ENCODE measurements at places on chromosomes 13 and 19.

DNA sequence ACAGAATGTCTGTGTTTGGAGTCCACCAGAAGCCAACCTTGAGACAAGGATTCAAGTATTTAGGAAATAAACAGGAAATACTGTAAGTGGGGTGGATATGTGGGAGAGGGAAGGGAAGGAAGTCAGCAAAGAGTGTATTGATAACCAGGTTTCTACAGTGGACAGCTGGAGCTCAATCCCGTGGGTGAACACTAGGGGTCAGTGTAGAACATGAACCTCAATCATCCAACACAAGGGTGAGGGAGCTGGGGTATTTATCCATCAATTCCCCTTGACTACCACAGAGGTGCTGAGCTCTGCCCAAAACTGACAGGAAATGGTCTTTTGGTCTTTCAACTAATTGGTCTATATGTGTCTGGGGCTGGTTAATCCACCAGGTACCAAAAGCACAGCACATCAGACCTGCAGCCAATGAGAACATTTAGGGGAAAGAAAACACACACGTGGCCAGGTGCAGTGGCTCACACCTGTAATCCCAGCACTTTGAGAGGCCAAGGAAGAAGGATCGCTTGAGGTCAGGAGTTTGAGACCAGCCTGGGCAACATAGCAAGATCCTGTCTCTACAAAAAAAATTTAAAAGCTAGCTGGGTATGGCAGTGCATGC, 5.6 kb upstream of the SYDE1 start:
- DNase-seq: peak; percentile 46

DNA sequence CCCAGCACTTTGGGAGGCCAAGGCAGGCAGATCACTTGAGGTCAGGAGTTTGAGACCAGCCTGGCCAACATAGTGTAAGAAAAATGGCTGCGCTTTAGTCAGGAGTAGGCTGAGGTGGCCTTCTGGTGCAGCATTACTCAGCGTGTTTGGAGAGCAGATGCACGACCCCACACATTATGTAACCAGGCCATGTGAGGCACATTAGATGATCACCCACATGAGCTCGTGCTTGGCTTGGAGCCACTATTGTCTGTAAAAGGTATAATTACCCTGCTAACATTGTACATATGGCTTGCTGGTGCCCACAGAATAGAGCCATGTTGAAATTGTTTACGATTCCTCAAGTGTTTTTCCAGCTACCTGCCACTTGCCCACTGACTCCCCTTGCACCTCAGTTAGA, 24.0 kb upstream of the SCEL start:
- no peak for DNase-seq

GRCh38 chr13:98155475-98156109, 12.7 kb downstream of the FARP1 start:
- no peak for DNase-seq

DNA sequence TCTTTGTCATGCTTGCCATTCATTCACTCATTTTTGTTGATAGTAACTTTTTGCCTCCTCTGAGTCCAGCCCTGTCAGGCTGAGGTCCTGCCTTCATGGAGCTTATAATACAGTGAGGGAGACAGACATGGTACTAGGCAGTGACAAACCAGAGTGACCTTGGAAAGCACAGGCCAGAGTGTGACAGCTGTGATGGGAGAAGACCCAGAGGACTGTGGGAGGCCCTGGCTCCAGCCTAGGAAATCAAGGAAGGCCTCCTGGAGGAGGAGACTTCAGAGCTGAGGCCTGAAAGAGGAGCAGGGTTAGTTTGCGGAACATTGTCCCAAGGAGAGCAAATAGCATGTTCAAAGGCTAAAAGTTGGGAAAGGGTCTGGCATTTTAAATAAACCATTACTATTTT, 20.5 kb downstream of the PAK4 start:
- no peak for DNase-seq

DNA sequence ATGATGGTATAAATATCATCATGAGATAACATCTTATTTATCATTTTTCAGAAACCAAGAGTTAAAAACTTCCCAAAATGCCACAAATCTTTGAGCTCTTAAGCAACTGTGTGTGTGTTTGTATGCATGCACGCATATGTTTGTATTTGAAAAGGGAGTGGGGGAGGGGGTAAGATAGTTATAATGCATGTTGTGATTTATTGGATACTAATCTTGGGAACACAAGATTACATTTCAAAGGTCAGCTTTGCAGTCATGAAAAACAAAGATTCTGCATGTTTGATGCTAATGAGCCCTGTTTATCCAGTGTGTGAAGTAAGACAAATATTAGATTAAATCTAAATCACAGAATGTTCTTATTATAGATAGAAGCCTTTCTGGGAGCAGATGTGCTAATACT, 355.9 kb downstream of the DCT start:
- DNase-seq: no peak

DNA sequence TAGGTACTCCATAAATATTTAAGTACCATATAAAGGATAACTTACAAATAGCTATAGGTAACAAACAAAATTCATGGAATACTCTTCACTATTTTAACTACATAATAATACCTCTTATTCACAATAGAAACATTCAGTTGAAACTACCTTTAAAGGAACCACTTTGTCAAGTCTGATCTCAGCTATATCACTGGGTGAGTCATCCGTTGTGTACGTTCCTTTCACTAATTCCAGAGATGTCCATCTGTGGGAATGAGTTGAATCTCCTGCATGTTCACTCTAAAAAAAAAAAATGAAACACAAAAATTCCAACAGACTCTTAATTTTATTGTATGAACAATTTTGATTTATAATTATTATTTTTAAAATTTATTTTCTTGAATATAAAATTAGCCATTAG, 149.4 kb upstream of the FBXL3 start:
- DNase-seq: no peak

- no peak for DNase-seq
Measured at GRCh38 chr13:83121896-83122295, 760.4 kb downstream of the SLITRK1 start.

- peak; percentile 29 for DNase-seq
Measured at GRCh38 chr19:13215572-13216380, 65.6 kb downstream of the IER2 start.

DNA sequence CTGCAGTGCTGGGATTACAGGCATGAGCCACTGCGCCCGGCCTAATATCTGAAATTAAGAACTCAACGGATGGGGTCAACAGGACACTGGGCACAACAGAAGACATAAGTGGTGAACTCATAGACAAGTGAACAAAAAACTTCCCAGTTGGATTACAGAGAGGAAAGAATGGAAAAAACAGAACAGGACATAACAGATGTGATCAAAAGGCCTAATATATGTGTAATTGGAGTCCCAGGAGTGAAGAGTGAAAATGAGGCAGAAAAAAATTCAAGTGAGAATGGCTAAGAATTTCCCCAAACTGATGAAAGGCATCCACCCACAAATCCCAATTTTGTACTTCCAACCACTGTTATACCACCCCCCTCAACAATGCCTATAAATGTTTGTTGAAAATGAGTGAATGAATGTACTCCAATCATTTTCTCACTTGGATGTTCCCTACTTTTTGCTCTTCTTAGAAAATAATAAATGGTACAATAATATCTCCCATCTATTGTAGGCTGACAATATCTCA, 18.3 kb upstream of the ANGPTL8 start:
- no peak for DNase-seq

GRCh38 chr13:23506071-23506806, 64.0 kb upstream of the TNFRSF19 start:
- no peak for DNase-seq

- DNase-seq: no peak
Measured at GRCh38 chr13:75404726-75405125, 77.2 kb downstream of the TBC1D4 start.

DNA sequence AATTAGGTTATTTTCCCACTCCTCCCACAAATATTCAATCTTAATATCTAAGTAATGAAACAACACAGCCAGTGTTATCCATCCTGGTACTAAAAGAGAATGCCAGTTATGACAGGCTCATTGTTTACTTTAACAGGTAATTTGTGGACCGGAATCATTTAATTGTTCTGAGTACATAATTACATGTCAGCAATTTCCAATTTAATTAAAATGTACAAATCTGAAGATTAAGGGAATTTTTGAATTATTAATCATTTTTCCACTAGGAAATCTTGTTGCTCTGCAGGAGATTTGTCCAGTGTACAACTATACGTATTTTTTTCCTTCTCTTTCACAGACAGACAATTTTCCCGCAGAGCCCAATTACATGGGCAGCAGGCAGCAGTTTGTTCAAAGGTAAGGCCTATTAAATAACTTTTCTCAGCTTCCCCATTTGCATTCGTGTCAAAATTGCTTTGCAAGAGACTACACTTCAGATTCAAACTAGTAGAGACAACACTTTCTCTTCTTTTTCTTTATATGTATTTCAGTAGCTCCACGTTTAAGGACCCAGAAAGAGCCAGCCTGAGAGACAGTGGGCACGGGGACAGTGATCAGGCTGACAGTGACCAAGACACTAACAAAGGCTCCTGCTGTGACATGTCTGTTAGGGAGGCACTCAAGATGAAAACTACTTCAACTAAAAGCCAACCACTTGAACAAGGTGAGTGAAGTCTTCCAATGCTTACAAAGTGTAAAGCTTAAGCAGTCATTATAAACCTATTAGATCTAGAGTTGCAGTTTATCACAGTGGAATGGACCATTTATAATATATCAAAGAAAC, 34.8 kb downstream of the PCDH17 start:
- no peak for DNase-seq

DNA sequence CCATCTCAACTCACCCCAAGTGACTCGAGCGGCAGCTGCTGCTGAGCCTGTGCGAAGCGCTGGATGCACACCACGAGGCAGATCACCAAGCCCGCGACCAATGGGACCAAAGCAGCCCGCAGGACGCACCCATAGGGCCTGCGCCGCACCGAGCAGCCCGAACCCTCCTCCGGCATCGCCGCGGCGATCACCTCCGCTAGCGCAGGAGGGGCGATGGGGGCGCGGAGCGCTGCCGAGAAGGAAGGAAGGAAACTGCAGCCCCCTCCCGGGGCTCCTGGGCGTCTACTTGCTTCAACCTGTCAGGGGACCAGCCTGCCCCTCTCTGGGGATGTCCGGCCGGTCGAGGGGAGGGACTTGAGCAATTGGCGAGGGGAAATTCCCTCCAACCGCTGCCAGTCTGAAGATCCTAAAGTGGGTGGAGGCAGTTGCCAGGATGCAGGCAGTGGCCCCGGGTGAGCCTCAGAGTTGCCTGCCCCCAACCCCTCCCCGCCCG, at the start of gene CD70:
CD70 (minus strand) TSS at position 324 of the 493 bp plus-strand sequence; CDS start at position 176, 148 bp downstream.
- peak; percentile 53 for DNase-seq

- no peak for DNase-seq
Measured at GRCh38 chr13:32164622-32165268, 133.2 kb downstream of the FRY start.

- peak; percentile 22 for DNase-seq
Measured at GRCh38 chr19:42634409-42635232, 39.9 kb upstream of the CEACAM8 start.

DNA sequence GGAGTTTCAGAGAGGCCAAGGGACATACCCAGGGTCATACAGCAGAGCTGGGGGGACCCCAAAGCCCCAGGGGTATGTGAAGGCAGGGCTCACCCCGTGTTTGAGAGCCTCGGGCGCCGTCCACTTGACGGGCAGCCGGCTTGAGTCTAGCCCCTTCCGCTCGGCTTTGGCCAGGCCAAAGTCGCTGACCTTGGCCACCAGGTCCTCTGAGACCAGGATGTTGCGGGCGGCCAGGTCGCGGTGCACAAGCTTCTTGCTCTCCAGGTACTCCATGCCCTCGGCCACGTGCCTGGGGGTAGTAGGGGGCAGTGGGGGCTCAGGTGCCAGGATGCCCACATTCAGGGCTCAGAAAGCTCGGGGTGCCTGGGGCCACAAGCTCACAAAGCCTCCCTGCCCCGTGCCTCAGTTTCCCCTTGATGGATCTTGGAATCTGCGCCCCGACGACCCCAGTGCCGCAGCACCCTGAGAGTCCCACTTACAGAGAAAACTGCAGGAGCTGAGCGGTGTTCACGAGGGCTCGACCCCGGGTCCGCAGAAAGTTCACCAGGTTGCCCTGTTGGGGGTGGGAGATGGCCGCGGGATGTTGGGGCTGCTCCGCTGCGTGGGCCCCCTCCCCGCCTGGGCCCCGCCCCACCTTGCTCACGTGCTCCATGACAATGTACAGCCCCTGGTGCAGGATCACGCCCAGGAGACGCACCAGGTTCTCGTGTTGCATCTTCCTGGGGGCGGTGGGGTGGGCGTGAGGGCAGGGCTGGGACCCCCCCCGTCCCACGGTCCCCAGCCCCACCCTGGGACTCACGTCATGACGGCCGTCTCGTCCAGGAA, 7.1 kb downstream of the MATK start:
- DNase-seq: no peak

DNA sequence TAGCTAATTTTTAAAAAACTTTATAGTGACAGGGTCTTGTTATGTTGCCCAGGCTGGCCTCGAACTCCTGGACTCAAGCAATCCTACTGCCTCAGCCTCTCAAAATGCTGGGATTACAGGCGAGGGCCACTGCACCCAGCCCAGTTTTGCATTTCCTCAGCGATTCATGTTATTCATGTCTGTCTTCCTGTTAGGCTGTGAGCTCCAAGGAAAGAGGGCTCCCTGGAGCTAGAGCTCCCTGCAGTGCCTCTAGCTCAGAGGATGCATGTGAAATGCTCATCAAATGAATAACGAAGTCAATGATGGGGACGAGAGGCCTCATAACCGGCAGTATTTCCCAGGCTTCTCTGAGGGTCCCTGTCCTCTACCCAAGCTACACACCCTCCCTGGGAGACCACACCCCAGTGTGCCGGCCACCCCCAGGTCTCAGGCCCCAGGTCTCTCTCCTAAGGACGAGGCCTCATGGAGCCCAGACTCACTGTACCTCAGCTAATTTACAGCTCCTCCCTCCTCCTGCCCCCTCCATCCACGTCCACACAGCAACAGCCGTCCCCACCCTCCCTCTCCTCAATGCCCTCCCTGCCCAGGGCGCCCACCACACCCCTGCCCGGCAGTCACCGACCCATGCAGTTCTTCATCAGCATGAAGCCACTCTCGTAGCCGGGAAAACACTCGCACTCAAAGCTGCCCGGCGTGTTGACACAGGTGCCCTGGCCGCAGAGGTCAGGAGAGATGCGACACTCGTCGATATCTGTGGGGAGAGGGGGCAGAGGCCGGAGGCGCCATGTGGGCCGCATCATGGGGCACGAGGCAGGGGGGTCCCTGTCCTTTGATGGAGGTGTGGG, 28.5 kb downstream of the FBN3 start:
- no peak for DNase-seq

GRCh38 chr13:38951525-38952313, 38.9 kb downstream of the STOML3 start:
- DNase-seq: no peak
